Neural crest cell (in vitro differentiated cells): ENCODE measurements at places on chromosomes 4 and X.
A peak's percentile ranks its signal among the peaks of the same experiment; 100 is the strongest.

DNA sequence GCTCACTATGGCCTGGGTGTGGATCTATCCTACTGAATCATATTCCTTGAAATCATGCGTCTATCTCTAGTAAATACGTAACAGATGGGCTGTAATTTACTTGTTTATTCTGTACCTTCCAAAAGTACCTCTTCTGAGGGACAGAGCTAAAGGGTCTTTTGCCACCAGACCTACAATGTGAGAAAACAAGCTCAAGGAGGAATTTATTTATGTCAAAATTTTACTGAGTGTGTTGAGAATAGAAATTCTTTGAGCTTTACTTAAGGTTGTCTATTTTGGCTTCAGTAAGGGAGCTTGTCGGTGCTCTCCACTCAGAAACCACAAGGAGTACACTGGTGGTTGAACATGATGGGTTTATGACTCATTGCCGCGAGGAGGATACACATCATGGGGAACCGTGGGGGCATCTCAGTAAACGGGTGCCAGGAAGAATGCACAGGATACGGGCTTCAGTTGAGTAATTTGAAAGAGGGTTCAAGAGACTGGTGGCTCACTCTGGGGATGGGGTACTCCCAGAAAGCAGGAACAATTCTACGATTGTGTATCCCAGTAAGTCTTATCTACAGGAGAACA, 3.0 kb downstream of the ANK2 start:
- no peak for DNase-seq

DNA sequence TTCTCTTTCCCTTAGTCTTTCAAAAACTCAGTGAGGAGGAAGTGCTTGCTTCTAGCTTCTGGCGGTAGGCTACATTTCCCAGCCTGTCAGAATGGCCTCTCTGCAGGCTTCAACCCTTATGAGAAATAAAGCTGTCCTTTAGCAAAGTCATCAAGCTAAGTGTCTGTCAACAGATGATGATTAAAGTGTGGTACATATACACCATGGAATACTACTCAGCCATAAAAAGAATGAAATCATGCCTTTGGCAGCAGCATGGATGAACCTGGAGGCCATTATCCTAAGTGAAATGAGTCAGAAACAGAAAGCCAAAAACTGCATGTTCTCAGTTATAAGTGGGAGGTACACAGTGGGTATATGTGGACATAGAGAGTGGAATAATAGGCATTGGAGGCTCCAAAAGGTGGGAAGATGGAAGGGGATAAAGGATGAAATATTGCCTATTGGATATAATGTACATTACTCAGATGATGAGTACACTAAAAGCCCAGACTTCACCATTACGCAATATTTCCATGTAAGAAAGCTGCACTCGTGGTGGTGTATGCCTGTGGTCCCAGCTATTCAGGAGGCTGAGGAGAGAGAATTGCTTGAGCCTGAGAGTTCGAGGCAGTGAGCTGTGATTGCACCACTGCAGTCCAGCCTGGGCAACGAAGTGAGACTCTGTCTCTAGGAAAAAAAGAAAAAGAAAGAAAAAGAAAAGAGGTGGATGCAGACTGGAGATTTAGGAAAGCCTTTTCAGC, 7.9 kb downstream of the TRIM2 start:
- DNase-seq, result no peak

DNA sequence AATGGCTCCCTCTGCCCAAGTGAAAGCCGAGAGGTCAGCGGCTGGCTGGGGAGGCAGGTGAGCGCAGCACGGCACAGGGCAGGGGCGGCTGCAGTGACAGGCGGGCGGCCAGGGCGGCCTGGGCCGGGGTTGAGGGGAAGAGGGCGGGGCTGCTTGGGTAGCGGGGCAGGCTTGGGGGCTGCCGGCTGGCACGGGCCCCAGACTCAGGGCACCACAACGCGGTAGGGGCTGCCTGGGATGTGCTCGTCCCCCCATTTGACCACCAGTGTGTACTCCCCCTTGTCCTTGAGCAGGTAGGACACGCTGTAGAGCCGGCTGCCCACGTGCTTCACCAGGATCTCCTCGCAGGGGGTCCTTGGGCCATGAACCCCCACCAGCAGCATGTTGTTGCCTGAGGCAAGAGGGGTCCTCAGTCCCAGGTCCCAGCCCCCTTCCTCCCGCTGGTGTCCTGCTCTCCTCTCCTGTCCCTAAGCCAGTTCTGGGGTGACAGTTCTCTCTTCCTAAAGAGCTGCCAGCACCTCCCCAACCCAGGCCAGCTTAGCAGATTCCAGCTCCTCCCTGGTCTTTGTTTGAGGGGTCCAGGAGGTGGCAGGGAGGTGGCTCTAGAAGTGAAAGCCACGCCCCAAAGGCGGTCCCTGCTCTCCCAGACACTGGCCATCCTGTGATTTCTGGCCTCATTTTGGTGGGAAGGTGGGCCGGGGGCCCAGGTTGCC, 25.6 kb downstream of the FLNA start:
- no peak for DNase-seq

- DNase-seq, result no peak
Observed at GRCh38 chrX:117532339-117532738, 584.3 kb downstream of the KLHL13 start.

DNA sequence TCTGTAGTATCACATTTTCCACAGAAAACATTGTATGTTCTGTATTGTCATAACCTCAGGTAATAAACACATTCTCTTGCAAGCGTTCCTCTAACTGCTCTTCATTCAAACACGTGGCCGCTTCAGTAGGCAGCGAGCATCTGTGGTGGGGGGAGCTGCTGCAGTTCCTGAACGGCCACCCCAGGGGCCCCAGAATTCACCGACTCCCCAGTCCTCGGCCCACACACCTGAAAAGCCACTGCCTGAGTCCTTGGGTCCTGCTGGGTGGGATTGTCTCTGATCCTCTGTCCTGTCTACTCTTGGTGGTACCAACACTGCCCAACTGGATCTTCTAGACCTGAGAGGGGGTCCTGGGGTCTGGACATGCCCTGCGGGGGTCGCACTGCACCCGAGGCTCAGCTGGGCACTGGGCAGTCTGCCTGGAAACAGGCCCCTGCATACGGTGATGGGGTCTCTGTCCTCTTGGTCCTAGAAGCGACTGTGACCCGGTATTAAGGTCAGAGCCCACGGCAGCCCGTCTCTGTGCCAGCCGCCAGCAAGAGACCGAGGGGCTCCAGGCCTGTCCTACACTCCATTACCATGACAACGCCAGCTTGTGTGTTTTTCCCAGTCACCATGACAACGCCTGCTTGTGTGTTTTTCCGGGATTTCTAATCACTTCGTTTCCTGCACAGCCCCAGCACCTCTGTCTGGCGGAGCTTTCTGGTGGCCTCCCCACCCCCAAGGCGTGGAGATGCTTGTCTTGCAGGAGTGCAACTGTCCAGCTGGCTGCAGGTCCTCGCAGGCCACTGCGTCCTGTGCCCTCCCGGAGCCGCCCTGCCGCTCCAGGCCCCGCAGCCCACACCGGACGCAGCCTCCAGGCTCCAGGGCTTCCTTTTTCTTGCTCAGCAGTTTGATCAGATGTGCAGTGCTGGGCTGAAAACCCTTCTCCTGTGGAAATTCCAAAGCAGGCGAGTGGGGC, 16.0 kb downstream of the CTBP1 start:
- peak; percentile 56 for DNase-seq

DNA sequence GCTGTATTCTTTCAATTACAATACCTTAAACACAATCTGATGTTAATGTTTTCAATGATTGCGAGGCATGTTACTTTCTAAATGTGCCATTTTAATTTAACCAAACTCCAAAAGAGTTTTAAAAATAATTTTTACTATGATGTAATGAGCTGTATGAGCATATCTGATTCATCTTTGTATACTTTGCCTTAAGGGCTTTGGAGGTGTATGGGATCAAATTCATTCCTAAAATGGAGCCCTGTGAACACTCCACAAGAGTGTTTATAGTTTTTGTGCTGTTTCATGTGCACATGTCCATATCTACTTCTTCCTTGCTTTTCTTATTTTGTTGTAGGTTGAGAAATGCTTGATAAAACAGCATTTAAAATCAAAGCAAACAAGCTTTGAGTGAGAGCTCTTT, 82.4 kb downstream of the ATP10D start:
- no peak for DNase-seq

DNA sequence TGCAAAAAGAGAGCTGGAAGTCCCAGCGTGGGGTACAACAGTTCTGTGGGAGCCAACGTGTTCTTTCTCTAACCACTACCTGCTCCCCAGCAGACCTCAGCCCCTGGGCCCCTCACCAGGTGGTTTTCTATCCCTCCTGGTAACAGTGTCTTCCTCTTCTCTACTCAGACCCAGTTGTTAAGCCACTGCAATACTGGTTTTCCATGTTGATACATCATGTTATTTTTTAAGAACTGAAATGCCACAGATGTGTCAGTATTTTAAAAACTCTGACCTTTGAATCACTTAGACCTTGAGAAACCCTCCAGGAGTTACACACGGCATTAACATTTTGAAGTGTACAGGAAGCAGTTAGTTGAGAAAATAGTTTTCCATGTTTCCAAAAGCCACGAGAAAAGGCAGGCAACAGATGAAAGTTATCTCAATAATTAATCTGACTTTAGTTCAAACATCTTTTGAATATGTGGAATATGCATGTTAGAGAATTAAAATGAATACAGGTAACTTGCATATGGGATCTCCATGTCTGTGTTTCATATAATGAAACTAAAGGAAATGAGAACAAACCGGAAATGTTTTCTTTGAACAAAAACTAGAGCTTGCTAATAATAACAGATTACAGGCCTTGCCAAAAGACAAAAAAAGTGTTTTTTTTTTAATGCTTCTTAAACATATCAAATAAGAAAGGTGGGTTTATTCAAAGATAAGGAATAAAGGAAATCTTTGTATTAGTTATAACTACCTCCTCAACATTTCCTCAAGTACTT, 108.8 kb downstream of the ZNF827 start:
- no peak for DNase-seq

GRCh38 chr4:153780221-153780620, 8.7 kb downstream of the SFRP2 start:
- no peak for DNase-seq

- DNase-seq, result no peak
Observed at GRCh38 chr4:115234405-115235093, 121.1 kb upstream of the NDST4 start.

DNA sequence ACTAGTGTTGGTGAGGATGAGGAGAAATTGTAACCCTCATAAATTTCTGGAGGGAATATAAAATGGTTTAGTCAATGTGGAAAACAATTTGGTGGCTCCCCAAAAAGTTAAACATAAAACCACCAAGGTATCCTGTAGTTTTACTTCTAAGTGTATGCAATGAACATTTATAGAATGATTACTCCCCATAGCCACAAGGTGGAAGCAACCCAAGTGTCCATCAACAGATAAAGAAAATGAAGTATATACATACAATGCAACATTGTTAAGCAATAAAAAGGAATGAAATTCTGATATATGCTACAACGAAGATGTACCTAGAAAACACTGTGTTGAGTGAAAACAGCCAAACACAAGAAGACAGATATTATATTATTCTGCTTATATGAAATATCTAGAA, 569.1 kb upstream of the GRID2 start:
- no peak for DNase-seq

GRCh38 chrX:41025926-41026701, 59.1 kb upstream of the USP9X start:
- DNase-seq, result no peak

- no peak for DNase-seq
Observed at GRCh38 chr4:89214308-89214707, 93.3 kb downstream of the GPRIN3 start.

- no peak for DNase-seq
Observed at GRCh38 chrX:103329991-103330390, at the start of gene TCEAL7. Gene TCEAL7 (plus strand): TSS chrX:103330239. CDS start chrX:103331404, 1,165 bp downstream.

DNA sequence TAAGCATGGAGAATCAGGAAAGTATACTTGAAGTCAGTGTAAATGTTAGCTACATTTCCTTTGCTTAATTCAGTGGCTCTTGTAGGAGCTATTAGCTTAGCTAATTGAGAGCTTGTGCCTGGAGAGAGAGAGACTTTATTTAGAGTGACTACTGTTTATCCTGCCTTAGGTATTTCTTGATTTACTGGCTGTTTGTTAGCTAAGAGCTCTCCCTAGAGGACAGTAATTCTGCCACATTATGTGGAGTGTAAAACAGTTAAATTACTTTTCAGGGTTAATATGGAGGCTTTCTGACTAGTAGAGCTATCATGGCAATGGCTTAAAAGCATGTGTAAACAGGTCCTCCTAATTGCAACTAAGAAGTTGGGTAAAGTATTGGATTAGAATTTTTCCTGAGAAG, 306.5 kb upstream of the TECRL start:
- no peak for DNase-seq

GRCh38 chr4:169151671-169152070, 119.1 kb downstream of the SH3RF1 start:
- no peak for DNase-seq

- no peak for DNase-seq
Observed at GRCh38 chrX:133089411-133089810, 7.5 kb downstream of the USP26 start.

GRCh38 chr4:147461161-147461560, 19.7 kb upstream of the EDNRA start:
- DNase-seq, result no peak

GRCh38 chrX:7432901-7433300, 284.9 kb upstream of the PUDP start:
- DNase-seq, result no peak

DNA sequence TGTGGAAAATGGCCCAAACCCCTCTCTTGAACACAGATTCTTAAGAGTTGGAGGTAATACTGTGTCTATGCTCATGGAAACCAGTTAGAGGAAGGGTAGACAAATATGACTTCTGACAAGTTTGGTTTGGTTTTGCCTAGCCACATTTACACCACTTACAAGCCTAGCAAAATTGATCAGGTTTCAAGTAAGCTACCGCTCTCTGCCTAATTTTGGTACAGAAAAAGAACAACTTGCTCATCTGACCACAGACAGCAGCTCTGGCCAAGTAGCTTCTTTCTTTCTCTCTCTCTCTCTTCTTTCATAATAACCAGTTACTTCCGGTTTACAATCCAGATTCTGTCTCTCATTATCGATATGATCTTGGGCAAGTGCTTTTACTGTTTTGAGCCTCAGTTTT, 260.0 kb downstream of the GLUD2 start:
- DNase-seq, result no peak

- DNase-seq, result no peak
Observed at GRCh38 chrX:38692961-38693360, 108.3 kb upstream of the MID1IP1 start.

DNA sequence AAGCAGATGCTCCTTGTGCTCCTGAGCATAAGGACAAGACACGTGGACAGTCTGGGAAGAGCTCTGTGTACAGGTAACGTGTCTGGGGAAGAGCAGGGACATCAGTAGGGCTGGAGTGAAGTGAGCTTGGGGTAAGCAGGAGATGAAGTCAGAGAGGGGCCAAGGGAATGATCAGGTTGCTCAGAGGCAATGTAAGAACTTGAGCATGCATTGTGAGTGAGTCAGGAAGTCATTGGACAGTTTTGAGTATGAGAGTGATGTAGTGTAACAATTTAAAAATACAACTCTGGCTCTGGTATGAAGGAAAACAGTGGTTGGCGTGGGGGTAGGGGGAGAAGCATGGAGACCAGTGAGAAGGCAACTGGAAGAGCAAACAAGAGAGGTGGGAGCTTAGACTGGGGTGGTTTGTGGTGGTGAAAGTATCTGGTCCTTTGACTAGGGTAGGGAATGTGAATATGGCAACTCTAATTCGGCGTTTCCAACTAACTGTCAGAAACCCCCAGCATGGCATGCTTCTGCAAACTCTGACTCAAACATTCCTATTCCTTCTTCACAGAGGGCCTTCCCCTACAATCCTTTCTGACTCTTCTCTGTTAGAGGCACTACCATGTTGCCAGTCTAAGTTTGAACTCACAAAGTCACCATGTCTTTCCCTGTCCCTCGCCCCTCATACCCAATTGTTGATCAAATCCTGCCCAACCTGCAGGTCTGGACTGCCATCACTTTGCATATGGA, 57.2 kb downstream of the STBD1 start:
- DNase-seq, result no peak
